ENCODE measurements at places on chromosomes 1 and 21.
A peak's percentile ranks its signal among the peaks of the same experiment; 100 is the strongest.

- DNase-seq, result no peak
Measured at GRCh38 chr1:43994794-43995790, 3.7 kb downstream of the CCDC24 start.

- no peak for DNase-seq
Measured at GRCh38 chr1:3593334-3593733, 18.0 kb downstream of the MEGF6 start.

DNA sequence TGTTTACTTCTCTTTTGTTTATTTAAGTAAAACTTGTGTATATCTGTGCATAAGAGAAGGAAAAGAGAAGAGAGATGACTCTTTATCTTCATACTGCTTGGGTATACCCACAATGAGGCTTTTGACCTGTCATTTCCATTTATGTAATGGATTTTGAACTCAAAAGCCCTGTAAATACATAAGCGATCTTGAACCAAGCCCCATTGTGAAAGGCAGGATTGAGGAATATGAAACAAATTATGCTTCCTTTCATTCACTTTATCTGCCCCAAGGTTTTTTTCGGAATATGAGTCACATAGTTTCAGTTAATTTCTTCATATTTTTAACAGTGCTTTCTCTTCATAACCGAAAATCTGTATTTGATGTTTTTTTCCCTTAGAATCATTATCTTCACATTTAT, 21.4 kb downstream of the CNST start:
- no peak for DNase-seq

GRCh38 chr21:33643658-33644311, 1.5 kb downstream of the ITSN1 start:
- DNase-seq, result no peak

- no peak for DNase-seq
Measured at GRCh38 chr1:69513601-69514000, 54.1 kb upstream of the LRRC7 start.

DNA sequence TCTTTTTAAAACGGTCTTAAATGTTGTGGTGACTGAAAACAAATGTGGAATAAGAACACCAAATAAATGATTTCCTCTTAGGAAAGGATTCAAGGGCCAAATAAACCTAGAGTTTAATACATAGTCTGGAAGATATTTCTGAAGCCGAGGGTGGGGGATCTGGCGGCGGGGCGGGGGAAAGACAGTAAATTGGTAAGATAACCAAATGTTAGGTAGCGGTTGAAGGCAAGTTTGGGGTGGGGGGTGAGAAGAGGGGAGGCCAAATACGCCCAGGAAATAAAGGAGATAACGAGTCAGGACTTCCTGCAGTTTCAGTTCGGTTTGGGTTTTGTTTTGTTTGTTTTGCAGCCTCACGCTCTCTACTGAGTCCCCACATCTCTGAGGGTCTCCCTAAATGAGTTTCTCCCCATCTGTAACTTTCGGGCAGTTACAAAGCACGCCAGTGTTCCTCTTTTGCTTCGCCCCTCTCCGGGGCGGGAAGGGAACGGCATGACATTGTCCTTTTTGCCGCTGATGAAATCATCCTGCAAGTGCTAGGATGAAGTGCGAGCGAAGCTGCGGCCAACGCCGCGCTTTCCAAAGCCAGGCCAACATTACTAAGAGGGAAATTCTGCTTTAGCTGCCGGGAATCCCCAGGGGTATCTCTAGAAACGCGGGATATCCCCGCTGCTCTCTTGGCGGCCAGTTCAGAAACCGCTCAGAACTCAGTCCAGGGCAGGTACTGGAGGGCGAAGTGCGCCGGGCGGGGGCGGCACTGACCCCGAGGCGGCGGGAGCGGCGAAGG, 844 bp downstream of the NIBAN1 start:
- peak; percentile 61 for DNase-seq

- DNase-seq, result no peak
Measured at GRCh38 chr1:163050496-163050895, 18.7 kb upstream of the RGS4 start.

- no peak for DNase-seq
Measured at GRCh38 chr1:1858382-1859086, 32.4 kb downstream of the GNB1 start.

DNA sequence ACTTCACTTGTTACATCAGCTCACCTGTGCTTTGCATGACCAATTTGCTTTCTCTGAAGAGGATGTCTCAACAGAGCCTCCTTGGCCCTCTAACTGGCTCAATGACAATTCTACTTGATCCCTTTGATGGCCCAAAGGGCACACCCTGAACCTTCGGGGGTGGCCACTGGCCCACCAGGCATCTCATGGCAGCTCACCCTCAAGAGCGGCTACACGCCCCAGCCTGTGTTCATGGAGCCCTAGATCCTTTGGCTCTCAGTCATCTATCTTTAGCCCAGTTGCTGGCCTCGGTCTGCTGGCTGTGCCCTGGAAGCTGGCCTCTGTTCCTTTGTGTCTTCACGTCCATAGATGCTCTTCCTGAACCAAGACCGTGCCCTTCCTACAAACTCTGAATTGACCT, 476.7 kb downstream of the NPHP4 start:
- no peak for DNase-seq

DNA sequence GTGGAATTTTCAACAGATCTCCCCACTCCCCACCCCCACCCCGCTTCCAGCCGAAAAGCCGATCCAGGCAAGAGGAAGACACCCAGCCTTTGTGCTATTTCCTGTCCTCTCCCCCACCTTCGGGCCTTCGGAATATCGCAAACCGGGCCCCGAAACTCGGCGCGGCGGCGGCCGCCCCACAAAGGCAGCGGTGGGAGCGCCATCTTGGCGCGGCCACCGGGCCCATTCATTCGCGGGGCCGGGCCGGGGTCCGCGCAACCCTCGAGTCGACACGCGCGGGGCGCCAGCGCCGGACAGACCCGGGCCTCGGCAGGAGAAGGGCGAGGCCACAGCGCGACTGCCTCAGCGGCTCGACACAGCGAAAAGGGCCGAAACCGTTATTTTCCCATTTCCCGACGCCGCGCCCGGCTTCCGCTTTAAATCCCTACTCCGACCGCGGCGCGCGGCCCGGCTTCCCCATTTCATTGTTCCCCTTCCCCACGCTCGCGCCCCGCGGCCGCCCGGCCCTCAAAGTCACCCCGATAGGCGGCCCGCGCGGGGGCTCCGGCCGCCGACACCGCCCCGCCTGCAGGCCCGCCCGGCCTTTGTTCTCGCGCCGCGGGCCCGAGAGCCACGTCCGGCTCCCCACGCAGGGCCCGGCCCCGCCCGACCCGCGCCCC, 911 bp downstream of the GNB1 start:
- peak; percentile 68 for DNase-seq
